Activated effector memory CD4-positive, alpha-beta T cell treated with Interleukin-2 at 50 U/mL for 16 hours (primary cell): ENCODE measurements at places on chromosomes 12 and 14.

DNA sequence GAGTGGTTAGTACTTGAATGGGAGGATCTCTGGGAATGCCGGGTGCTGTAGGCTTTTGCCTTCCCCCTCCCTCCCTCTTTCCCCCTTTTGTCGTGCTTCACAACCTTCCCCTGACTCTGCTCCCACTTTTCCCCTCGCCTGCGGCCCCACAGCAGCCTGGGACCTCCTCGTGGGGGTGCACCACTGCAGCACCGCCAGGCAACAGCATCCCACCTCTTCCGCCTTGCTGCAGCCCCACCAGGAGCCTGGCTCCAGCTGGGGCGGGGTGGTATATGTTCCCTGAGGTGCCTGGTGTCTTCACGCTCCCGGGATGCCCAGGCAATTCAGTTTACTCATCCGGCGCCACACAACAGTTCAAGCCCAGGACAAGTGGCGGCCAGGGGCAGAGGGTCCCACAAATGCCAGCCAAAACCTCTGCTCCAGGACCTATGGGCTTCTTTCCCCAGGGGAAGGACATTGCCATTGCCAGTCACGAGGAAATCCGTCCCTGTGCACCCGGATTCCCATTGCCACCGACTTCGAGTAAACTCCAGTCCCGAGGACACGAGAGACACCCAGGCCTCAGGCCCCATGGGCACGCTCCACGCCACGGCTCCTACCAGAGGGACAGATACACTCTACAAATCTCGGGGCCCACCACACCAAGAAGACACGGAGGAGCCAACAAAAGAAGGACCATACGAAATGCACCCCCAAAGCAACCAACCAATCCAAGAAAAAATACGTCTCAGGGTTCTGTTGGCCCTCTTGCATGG, 181.7 kb downstream of the ALG10 start:
- no peak for DNase-seq

DNA sequence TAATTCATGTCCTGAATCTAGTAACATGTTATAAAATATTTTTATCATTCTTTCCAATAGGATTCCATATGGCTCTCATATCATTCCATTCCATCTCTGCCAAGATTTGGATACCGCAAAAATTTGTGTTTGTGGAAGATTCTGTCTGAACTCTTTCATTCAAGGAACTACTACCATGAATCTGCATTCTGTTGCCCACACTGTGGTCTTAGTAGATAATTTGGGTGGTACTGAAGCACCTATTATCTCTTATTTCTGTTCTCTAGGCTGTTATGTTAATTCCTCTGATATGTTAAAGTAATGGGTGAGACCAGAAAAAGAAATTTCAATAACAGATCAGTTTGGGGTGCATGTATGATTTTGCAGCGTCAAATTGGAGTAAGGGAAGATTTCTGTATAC, 6.2 kb downstream of the RPL36AL start:
- DNase-seq: no peak

DNA sequence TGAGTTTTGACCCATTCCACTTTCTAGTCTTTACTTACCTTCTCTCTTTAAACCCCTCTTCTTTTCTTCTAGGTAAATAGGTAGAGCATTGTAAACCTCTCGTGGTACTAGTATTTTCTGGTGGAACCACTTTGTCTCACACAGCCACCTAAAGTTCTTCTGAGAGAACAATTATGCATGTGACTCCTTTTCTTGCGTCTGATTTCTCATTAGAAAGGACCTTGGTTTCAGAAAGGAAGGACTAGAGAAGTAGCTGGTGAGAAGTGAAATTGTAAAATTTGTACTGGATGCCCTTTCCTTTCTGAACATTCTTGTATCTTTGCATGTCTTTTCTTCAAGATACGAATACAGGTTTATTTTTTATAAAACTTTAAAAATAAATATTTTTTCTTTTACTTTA, 99.0 kb downstream of the NUBPL start:
- DNase-seq: no peak

- DNase-seq: no peak
Observed at GRCh38 chr12:90090929-90091651, 382.5 kb upstream of the ATP2B1 start.

DNA sequence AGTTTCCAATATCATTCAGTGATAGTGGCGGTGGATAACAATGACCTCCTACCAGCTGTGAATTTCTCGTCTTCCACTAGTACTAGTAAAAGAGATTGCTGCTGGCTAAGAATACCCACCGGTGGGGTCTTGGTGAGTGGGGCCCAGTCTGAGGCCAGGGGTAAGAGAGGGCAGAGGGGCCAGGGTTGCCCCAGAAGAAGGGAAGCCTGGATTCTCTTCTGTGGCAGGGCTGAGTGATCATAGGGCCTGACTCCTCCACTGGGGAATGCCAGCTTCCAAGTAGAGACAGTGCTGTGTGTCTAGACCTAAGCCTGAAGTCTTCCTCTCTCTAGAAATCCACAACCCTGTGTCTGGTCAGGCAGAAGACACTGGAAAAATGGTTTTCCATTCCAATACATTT, 5.8 kb upstream of the TMEM63C start:
- no peak for DNase-seq

- DNase-seq: no peak
Observed at GRCh38 chr14:71242237-71242748, 335.0 kb downstream of the PCNX1 start.

DNA sequence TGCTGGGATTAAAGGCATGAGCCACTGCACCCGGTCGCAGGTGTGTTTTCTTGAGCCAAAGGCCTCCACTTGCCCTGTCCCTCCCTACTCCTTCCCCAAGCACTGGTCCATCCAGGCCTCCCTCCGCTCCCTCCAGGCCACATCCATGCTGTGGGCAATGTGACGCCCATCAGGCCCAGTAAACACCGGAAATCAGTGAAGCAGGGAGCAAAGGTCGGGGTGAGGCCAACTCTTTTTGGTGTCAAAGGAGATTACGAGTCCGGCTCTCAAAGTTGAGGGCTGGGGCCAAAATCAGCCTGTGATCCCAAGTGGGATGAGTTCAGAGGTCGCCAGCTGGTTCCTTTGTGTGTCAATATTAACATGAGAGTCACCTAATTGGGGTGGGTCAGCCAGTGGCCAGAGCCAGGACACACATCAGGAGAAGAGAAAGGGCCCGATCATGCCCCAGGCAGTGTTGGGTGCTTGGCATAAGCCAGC, 195.7 kb downstream of the RBM19 start:
- DNase-seq: no peak

DNA sequence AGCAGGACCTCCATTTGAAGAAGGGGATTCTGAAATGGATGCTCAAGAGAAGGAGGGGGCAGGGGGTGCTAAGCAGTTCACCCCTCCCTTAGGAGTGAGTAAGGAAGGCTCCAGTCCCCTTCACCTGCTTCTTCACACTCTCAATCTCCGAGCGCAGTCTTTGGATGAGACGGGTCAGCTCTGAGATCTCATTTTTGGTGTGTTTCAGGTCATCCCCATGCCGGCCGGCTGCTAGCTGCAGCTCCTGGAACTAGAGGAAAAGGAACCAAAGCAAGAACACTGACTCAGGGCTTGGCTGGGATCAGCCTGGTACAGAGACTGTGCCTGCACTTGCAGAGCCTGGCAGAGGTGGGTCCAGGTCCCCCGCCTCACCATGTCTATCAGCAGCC, 7.3 kb downstream of the KRT73 start:
- no peak for DNase-seq

DNA sequence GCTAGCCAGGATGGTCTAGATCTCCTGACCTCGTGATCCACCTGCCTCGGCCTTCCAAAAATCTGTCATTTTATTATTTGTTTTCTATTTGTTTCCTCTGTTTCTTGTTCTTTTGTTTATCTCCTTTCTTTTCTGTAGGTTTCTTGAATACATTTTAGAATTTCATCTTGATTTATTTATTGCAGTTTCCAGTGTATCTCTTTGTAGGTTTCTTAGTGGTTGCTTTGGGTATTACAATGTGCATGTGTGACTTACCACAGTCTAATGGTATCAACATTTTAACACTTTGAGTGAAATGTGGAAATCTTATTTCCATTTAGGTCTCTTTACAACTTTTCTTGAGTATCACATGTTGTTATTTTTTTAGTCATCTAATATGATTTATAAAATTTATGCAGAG, 29.9 kb upstream of the MUCL1 start:
- no peak for DNase-seq

DNA sequence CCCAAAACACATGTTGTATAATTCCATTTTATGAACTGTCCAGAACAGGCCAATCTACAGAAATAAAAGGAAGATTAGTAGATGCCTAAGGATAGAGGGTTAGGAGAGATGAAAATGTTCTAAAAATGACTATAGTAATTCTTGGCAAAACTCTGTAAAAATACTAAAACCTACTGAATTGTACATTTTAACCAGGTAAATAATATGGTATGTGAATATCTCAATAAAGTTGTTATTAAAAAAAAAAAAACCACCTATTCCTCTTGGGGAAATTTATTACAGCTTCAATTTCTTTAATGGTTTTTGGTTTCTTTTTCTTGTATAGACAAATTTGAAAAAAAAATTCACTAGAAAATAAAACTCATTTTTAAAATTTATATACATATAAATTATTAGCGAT, 33.2 kb downstream of the YAF2 start:
- no peak for DNase-seq

- DNase-seq: no peak
Observed at GRCh38 chr12:64968989-64969819, 144.8 kb downstream of the TBC1D30 start.

GRCh38 chr12:20368651-20369304, 441 bp downstream of the PDE3A start:
- no peak for DNase-seq

GRCh38 chr12:100460702-100461101, 13.0 kb upstream of the NR1H4 start:
- no peak for DNase-seq
